CD8-positive, alpha-beta memory T cell (primary cell): ENCODE measurements at places on chromosomes 2 and 18.

- H3K27me3 ChIP-seq = no peaks in the 10 kb centered on the region
- H3K4me1 ChIP-seq = no peaks in the 10 kb centered on the region
- H3K36me3 ChIP-seq = no peaks in the 10 kb centered on the region
- H3K4me3 ChIP-seq = no peak overlapping the region
- no peak overlapping the region for H3K27ac ChIP-seq
These were observed 642.4 kb upstream of the PKDCC start for GRCh38 chr2:41405441-41405840.

DNA sequence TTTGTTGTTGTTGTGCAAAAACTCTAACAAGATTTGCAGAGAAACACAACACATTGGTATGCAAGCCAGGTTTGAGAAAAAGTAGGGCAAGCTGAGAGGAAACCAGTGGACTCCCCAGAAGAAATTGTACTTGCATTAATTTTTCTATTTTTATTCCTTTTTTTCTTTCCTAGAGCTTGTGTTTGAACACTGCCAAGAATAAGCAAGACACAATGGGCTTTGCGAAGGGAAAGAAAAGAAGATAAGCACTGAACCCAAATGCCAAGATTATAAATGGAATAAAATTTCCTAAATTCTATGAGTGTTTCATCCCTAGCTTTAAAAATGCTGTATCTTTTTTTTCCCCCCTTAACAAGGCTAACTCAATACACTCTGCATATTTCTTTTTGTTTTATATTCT is 17.0 kb upstream of the CYTIP start:
- H3K4me3 ChIP-seq = no peak overlapping the region
- no peaks in the 10 kb centered on the region for H3K36me3 ChIP-seq
- no peaks in the 10 kb centered on the region for H3K27me3 ChIP-seq
- no peak overlapping the region for H3K27ac ChIP-seq

DNA sequence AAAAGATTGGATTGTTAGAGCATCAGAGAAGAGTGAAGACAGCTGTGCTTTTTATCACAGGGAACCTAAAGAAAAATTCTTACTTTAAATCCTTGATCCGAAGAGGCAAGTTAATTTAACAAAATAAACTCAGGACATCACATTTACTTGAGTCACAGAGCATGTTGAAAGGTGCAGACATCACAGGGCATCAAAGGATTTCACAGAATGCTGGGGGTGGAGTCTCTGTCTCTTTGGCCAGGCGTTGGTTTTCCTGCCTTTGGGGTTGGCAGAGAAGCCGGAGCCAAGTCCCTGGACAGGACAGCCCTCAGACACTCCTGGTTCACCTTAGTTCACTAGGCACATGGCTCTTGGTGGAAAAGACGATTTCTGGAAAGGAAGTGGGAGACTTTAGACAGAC is 56.3 kb downstream of the SH3RF3 start:
- no peaks in the 10 kb centered on the region for H3K4me1 ChIP-seq
- H3K27ac ChIP-seq = no peak overlapping the region
- no peak overlapping the region for H3K4me3 ChIP-seq

DNA sequence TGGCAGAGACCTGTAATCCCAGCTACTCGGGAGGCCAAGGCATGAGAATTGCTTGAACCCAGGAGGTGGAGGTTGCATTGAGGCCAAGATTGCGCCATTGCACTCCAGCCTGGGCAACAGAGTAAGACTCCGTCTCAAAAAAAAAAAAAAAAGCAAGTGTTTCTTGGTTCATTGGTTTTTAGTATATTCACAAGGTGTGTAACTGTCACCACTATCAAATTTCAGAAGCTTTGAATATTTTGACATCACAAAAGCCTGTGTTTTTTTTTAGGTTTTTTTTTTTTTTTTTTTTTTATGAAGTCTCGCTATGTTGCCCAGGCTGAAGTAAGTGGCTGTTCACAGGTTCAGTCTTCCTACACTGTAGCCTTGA is 16.7 kb downstream of the DDX1 start:
- H3K4me1 ChIP-seq = no peaks in the 10 kb centered on the region
- no peak overlapping the region for H3K4me3 ChIP-seq
- H3K27me3 ChIP-seq = no peaks in the 10 kb centered on the region
- DNase-seq = no peak
- peaks cover 46% of the 10 kb centered on the region for H3K36me3 ChIP-seq

DNA sequence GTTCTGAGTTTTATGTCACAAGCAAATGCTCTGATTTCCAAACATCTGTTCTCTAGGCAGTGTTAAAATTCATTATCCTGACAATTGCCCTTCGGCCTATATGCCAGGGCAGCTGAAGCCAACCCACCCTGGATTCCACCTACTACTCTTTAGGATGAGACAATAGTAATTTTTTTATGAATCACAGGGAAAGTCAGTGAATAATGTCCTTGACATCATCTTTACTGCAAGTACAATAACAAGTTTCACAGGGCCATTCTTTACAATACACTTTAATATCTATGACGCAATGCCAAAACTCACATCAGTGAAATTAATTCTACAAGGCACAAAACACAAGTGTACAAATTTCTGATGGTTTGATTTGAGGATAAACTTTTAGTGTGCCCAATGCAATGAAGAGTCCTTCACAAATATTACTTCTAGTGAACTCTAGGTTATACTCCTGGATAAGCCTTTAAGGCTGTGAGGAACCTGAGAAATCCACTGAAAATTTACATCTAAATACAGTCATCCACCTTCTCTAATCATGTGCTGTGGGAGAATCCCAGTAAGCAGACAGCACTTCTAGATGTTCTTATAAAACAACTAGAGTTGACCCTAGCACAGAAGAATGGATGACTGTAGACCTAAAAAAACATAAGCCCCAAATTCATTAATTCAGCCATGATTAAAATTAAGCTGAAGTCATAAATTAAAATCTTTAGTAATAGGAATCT is 77.3 kb upstream of the CTLA4 start:
- H3K27me3 ChIP-seq = no peaks in the 10 kb centered on the region
- H3K36me3 ChIP-seq = no peaks in the 10 kb centered on the region
- DNase-seq = no peak

DNA sequence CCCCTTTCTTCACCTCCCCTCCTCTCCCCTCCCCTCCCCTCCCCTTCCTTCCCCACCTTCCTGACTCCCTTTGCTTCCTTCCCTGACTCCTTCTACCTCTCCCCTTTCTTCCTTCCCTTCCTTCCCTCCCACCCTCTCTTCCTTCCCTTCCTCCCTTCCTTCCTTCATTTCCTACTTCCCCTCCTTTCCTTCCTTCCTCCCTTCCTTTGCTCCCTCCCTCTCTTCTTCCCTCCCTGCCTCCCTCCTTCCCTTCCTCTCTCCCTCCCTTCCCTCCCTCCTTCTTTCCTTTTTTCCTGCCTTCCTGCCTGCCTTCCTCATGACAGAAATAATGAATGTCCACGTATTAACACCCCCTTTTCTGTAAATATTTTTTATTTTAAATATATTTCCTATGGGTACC is 260.2 kb downstream of the ZNF407 start:
- no peak overlapping the region for H3K4me3 ChIP-seq
- no peak for DNase-seq

- H3K27ac ChIP-seq = no peak overlapping the region
- no peak overlapping the region for H3K4me3 ChIP-seq
- no peaks in the 10 kb centered on the region for H3K36me3 ChIP-seq
- no peak for DNase-seq
These were observed 247.0 kb downstream of the AGAP1 start for GRCh38 chr2:235740821-235741220.
